ENCODE measurements at places on chromosomes 2 and 18.

GRCh38 chr18:43855376-43855775, 578.1 kb upstream of the SYT4 start:
- DNase-seq, result no peak

- no peak for DNase-seq
Measured at GRCh38 chr18:35432565-35433001, 55.4 kb upstream of the ZNF396 start.

DNA sequence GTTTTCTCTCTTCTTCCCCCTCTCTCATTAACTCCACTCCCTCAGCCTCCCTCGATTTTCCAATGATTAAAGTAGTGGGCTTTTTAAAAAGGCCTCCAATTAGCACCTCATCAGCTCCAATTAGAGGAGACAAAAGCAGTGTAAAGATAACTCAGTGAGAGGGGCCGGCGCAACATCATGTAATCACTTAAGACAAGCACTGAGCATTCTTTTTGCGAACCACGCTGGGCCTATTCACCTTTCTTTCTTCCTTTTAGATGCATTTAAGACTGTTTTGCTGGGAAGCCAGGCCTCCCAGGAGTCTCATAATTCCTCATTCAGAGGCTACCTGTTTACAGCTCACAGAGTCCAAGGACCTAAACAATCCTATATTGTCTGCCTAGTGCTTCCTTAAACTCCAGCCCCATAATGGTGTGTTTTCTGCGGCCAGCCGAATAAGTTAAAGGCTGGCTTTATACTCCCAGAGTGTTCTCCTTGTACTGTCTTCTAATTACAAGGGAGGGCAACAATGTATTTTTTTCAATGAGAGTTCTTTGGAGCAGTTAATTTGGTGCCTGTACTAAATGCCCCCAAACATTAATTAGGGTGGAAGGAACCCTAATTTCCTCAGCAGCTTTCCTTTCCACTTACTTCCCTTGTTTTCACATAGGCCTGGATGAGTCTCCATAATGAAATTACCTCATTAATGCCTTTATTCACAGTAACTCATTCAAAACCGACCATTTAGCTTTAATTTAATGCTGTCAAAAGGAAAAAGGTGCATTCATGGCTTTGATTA, 28.0 kb upstream of the LMAN1 start:
- DNase-seq, result no peak

GRCh38 chr18:77940566-77940965, 690.9 kb downstream of the GALR1 start:
- DNase-seq, result no peak

DNA sequence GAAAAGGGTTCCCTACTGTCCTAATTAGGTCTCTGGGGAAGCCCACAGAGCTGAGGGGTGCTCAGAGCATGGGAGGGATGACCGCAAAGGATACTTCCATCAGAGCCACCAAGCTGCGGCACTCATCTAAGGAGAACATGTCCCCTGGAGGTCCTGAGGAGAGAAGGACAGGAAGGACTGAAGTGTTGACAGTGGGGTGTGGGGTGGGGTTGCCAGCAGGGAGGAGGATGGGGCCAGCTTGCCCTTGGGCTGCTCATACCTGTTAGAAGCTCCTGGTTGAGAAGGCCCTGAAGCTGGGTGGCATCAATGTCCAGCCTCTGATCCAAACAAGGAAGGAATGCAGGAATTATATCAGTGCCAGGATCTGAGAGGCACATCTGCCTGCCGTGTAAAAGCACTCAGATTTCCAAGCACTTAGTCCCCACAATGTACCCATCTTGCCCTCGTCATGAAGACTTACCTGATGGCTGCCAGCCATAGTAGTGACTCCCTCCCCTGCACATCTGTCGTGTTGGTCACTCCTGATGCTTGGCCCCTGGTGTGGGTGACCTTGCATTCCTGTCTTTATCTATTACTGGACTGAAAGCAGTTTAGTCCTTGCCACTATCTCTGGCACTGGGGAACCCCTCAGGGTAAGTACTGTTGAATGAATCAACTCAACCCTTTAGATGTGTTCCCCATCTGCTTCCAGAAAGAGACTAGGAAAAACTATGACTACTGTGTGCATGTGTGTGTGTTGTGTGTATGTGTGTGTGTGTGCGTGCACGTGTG, 68.9 kb downstream of the CAPN13 start:
- DNase-seq, result no peak

DNA sequence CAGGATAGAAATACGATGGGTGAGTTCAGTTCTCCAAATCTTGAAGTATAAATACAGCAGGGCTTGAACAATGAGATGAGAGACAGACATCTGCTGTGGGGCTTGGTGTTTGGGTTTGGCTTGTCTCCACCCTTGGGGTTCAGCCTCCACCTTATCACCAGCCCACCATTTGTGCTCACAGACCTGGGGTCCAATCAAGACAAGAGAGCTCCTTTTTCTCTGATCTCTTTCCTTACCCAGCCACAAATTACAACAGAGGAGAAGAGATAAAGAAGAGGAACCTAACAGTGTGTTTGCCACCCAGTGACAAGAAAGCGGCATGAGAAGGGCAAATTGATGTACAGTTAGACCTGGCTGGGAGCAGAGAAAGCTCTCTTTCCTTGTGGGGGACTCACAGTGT, 204.5 kb upstream of the CXCR4 start:
- no peak for DNase-seq

DNA sequence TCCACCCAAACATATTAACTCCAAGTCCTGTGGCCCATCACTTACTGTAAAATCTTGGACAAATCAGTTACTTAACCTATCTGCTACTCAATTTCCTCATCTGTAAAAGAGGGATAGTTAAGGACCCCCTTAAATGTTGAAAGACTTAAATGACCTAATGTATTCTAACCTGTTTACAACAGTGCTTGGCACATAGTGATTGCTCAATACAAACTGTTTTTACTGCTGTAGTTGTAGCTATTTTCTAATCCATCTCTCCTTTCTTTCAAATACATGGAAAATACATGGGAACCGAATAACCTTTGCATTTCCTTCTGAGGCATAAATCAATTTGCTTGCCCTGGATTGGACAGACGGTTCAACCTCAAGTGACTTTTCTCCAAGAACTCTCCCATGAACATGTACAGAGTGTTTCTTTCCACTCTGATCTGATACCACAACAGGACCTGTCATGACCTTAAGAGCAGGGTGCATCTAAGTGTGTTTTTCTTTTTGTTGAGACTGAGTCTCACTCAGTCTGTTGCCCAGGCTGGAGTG, 2.7 kb downstream of the LNPK start:
- no peak for DNase-seq

DNA sequence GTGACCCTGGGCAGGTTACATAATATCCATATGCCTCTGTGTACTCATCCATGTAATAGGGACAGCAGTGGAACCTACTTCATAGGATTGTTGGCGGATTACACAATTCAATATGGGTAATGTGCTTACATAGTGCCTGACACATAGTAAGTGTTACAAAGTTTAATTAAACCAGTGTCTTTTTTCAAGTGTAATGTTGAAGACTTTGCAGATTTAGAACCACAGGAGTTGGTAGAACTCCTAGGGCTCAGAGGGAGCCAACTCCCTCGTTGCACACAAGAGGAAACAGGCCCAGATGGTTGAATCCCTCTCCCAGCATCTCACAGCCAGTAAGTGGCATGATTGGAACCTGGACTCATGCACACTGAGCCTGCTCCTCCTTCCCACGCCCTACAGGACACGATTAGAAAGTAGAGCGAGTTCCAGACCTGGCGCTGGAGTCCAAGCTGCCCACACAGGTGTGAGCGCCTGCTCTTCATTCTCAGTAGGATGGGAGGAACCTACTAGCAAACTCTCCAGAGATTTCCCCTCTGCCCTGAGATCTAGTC, 97.8 kb downstream of the VSNL1 start:
- no peak for DNase-seq

- DNase-seq, result no peak
Measured at GRCh38 chr2:151374436-151374835, 17.0 kb downstream of the TNFAIP6 start.

DNA sequence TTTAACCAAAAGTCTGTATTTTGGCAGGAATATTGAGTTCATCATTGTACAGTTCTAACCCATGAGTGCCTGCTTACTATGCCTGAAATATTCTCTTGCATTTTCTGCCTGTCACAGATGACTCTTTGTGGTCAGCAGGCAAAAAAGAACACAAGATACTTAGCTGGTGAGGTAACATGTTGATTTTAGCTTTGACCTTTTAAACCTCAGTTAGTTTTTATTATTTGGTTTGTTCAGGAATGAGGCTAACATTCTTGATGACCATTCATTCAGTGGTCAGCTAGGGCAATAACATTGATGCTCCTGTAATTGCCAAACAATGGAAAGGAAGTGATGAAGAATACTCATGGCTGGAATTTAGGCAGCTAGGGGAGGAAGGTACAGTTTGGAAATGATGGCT, 491.2 kb downstream of the PIK3C3 start:
- no peak for DNase-seq

- no peak for DNase-seq
Measured at GRCh38 chr2:186925514-186925913, 76.5 kb upstream of the ZSWIM2 start.

DNA sequence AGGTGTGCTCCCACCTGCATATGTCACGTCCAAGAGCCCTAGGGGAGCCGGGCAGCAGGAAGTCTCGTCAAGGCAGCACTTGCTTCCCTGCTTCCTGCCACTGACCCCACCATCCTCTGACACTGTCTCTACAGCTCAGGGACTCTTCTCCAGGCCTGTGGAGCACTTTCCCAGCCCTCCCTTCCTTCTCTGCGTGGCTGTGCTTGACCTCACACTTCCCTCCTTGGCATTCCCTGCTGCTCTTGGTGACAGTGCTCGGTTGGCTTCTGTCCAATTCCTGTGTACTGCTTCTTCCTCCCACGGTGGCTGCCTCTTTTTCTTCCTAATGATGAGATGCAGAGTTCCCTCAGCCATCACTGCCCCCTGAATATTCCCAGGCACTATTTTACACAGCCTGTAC, 2.8 kb downstream of the CIDEA start:
- no peak for DNase-seq

Measured in NCI-H1092 (cell line).